Stimulated activated CD8-positive, alpha-beta memory T cell treated with anti-CD3 and anti-CD28 coated beads, Interleukin-7, amount 100 ng/mL, for 1 hour (primary cell): ENCODE measurements at places on chromosomes 16 and 17.

- DNase-seq = no peak
Observed at GRCh38 chr17:53353919-53354351, 468.8 kb upstream of the KIF2B start.

GRCh38 chr17:39549747-39550573 is 57.8 kb downstream of the NEUROD2 start:
- no peak for DNase-seq

- no peak for DNase-seq
Observed at GRCh38 chr17:56887105-56887504, 26.7 kb downstream of the TRIM25 start.

DNA sequence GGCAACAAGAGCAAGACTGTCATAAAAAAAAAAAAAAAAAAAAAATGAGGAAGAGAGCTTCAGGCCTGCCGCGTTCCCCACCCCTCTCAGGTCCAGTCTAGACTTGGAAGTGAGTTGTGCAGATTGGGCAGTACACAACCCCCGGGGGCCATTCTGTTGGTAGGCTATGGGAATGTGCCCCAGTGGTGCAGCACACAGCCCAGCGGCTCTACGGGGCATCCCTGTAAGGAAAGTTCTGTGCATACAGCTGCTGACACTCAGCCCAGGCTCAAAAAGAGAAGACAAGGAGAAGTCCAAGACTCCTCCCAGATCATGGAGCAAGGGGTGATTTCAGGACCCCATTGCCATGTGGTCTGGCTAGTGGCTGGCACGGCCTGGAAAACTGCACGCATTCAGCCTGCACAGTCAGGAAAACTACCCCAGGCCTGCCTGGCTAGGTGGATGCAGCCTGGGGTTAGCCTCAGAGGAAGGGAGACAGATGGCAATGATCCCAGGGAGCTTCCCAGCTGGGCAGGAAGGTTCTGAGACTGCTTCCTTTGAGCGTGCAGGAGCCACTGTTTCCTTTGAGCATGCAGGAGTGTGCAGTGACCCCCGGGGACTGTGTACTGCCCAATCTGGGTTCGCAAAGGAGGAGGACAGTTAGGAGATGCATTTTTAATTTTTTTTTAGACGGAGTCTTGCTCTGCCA is 44.8 kb downstream of the PECAM1 start:
- no peak for DNase-seq

- DNase-seq = no peak
Observed at GRCh38 chr17:30000001-30000754, 58.7 kb downstream of the EFCAB5 start.

DNA sequence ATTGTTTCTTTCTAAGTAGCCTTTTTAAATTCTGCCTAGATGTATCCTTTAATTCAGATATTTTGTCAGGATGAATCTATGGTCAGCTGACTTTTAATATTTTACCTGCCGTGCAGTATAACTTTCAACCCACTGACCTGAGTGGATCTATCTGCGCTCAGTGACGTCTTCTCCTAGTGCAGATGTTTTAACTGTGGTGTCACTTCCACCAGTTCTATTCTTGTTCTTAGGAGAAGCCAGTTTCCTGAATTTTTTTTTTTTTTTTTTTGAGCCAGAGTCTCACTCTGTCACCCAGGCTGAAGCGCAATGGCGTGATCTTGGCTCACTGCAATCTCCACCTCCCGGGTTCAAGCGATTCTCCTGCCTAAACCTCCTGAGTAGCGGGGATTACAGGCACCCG is 5.0 kb upstream of the TM4SF5 start:
- DNase-seq = no peak

DNA sequence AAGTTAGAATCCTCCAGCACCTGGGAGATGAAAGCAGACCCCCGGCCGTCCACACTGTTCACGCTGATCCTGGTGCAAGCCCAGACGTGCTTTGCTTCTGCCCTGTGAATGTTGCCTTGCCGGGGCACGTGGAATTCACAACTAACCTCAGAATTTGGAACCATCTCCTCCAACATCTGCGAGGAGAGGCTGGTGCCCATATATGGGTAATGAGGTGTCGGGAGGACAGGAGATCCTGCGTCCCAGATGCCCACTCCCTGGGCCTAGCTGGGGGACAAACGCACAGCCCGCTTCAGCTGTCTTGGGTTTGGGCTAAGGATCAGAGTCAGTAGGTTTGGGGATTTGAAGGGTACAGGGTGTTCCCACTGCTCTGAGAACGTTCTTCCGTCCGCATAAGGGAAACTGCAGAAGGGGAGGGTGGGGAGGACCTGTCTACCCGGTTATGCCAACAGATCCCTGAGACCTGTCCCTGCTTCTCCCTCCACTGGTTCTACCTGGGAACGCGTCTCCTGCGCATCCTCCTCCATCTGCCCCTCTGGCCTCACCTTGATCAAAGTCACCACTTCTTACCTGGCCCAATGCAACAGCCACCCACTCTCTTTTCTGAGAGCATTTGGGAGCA is 14.1 kb downstream of the PPL start:
- DNase-seq = no peak

DNA sequence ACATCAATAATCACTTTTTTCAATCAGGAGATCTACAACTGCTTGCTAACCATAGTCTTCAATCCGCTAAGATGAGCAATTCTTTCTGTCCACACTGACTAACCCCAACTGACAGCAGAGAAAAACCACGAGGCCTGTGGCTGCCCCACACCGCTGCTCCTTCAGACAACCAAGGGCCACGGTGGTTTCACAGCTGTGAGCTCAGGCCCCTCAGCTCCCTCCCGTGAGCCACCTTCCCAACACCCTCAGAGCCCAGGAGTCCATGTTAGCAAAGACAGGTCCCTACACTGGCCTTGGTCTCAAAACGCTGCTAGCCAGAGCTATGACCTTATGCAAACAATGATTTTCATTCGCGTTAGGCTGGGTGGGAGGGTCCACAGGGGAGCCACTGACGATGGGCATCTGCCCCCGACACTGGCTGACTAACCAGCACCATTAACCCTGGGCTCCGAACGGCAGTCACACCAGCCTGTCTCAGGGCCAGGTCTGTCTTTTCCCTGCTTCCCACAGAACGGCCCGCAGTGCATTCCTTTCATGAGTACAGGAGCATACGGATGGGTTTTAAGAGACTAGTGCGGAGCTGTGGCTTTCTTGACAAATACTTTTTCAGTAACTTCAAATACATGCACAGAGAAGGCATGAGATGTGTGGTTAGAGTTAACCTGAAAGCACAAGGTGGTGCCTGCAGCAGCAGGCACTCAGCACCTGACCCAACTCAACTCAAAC is 67.3 kb downstream of the ANKRD11 start:
- no peak for DNase-seq

GRCh38 chr17:1905190-1905913 is 75.5 kb downstream of the RPA1 start:
- DNase-seq = no peak

DNA sequence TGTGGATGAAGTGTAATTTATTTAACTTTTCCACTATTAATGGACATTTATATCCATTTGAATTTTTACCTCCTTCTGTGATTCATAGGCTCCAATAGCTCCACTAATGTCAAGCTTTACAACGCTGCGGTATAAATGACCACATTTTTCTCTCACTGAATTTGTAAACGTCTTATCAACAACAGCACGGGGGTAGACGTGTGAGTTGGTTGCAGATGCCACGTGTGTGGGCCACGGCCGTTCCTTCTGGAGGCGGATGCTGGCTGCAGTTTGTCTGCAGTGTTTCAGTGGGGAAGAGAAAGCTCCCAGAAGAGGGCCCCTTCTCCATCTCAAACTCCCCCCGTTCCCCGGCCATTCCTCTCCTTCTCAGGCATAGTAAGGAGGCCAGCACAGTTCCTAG is 68.2 kb upstream of the XYLT1 start:
- no peak for DNase-seq

- DNase-seq = no peak
Observed at GRCh38 chr17:43334738-43335402, 63.9 kb upstream of the ARL4D start.

- no peak for DNase-seq
Observed at GRCh38 chr17:33469421-33469820, 176.3 kb upstream of the ASIC2 start.

DNA sequence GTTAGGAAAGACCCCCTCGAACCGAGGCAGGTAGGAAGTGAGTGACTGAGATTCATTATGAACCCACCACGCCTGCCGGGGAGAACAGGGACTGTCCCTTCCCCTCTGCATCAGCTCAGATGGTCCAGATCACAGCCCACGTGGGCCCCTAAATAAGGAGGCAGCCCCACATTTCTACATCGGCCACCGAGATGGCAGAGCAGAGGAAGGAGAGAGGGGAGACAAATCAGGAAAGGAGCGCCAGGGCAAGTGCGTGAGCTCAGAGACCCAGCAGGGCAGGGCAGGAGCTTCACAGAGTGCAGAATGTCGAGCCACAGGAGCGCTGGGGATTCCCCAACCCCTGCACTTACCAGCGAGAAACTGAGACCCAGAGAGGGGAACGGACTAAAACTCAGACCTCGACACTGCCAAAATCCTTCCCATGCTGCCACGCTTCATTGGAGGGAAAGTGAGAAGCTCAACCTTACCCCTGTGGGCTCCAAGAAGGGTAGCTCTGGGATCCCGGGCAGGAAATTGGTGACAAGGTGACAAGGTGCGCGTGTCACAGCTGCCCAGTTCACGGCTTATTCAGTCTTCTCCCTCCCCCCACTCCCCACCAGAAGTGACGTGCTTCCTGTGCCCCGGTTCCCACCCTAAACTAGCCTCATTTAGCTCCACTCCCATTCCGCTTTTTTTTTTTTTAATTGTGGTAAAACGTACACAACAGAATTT is at the start of gene ICAM2:
Gene ICAM2, minus strand, starts transcription at position 578 of the 711 bp plus-strand sequence. CDS start 13,942 bp downstream, outside the sequence.
- DNase-seq = peak; percentile 79

DNA sequence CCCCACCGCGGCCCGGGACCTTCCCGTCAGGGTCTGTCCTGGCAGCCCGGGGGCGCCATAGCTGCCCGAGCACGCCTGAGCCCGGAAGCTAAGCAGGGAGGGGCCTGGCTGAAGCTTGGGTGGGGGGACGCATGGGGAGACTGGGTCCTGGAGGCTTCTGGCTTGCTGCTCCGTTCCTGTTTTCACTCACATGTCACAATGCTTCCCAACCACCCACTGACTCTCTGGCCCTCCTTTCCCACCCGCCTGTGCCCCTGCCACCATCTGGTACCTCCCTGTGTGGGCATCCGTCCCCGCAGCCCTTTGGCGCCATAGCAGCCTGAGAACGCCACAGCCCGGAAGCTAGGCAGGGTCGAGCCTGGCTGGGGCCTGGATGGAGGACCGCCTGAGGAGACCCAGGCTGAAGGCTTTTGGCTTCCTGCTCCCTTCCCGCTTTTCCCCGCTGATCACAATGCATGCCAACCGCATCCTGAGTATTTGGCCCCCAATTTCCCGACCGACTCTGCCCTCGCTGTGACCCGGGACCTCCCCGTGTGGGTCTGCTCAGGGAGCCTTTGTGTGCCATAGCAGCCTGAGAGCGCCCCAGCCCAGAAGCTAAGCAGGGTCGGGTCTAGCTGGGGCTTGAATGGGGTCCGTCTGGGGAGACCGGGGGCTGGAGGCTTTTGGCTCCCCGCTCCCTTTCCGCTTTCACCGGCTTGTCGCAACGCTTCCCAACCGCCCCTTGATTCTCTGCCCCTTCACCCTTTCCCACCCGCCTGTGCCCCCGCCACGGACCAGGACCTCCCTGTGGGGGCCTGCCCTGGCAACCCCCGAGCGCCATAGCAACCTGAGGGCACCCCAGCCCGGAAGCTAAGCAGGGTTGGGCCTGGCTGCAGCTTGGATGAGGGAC is 2290.1 kb downstream of the TP53TG3F start:
- DNase-seq = no peak

- DNase-seq = no peak
Observed at GRCh38 chr16:67393788-67394154, 473 bp upstream of the TPPP3 start.

GRCh38 chr16:768428-768827 is 7.9 kb downstream of the MSLN start:
- no peak for DNase-seq
